ENCODE measurements at places on chromosomes 12 and 14. TPM values are rescaled to one million over a fixed set of nuclear protein-coding genes. Genes with fewer than 3 reads are reported as not detected.

- no peak overlapping the region for H3K4me3 ChIP-seq
- DNase-seq, result no peak
- no peaks in the 10 kb centered on the region for H3K27me3 ChIP-seq
- peak overlapping the region; percentile 29 for H3K27ac ChIP-seq
- H3K36me3 ChIP-seq, result peaks cover 30% of the 10 kb centered on the region
Observed at GRCh38 chr12:24913130-24913529, 35.8 kb downstream of the BCAT1 start.

DNA sequence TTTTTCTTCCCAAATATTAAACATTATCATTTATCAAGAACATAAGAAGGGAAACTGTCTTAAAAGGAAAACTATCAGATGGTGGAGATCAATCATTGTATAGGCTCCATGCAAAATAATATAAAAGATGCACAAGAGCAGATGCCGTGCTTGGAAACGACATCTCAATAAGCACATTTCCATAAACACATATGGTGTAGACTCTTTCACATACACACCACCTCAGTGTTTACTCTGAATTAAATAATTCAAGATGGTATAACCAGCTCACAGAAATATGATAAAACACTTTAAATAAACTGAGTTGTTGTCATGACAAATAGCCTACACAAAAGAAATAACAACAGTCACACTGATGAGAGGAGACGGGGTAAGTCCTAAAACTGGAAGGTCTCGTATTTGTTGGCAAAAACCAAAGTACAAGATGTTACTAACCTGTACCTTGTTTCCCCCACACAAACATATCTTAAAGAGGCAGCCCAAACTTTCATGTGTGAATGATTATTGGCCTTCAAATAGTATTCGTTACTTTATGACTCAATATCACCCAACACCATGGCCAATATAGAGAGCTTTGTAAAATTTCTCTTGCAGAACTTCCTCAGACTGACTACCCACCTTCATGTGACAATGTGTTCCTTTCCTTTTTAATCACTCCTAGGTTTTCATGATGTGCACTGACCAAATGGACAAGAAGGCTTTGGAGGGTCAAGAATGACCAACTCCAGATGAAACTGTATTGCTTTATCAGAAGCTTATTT lies 48.6 kb upstream of the TMPO start:
- no peak overlapping the region for H3K4me3 ChIP-seq
- H3K36me3 ChIP-seq, result no peaks in the 10 kb centered on the region
- H3K27me3 ChIP-seq, result peaks cover 3% of the 10 kb centered on the region
- no peak overlapping the region for H3K27ac ChIP-seq

GRCh38 chr12:2212971-2213869 lies 160.4 kb downstream of the CACNA1C start:
- DNase-seq, result no peak
- H3K36me3 ChIP-seq, result peaks cover 12% of the 10 kb centered on the region
- H3K4me1 ChIP-seq, result peaks cover 33% of the 10 kb centered on the region
- H3K27me3 ChIP-seq, result peaks cover 10% of the 10 kb centered on the region
- peak overlapping the region; percentile 37 for H3K4me3 ChIP-seq
- peak overlapping the region; percentile 46 for H3K27ac ChIP-seq

- H3K4me3 ChIP-seq, result no peak overlapping the region
- H3K27me3 ChIP-seq, result peaks cover 10% of the 10 kb centered on the region
- no peaks in the 10 kb centered on the region for H3K36me3 ChIP-seq
- H3K27ac ChIP-seq, result no peak overlapping the region
Observed at GRCh38 chr14:64906022-64906421, 8.2 kb upstream of the CHURC1 start.

DNA sequence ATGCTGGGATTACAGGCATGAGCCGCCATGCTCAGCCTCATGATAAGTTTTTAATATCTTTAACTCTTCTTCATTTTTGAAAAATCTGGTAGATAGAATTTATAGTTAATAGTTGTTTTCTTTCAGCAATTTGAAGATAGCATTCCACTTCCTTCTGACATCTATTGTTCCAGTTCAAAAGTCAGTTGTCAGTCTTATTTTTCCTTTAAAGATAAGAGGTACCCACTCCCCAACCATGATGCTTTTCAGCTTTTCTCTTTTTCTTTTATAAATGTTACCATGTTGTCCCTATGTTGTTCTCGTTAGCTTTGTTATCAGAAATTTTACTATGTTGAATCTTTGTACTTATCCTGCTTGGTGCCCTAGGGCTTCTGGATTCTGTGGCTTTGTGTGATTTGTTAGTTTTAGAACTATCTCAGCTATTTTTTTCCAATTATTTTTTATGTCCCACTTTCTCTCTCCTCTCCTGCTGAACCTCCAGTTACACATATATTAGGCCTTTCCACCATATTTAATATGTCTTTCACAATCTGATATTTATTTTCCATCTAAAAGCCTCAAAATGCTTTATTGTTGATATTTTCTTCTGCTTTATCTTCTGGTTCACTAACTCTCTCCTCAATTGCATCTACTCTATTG lies 181.6 kb upstream of the FOXN3 start:
- H3K4me1 ChIP-seq, result no peaks in the 10 kb centered on the region
- H3K4me3 ChIP-seq, result no peak overlapping the region
- peaks cover 18% of the 10 kb centered on the region for H3K36me3 ChIP-seq
- H3K27me3 ChIP-seq, result no peaks in the 10 kb centered on the region

DNA sequence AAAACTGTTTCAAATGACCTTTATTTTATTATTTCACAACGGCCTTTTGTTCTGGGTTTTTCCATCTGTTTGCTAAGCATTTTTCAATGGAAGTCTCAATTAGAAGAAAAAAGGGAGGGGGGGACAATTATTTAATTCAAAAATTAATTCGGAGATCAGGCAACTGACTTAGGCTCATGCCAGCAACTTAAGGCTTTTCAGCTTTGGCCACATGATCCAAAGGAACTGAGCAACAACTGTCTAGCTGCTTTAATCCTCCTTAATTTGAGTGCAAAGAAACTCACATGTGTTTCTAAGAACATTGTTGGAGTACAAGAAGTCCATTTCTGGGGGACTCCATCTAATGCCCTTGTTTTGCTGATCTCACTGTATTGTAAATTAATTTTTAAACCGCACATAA lies 188.0 kb downstream of the EXOC5 start:
- H3K27ac ChIP-seq, result no peak overlapping the region
- no peaks in the 10 kb centered on the region for H3K36me3 ChIP-seq
- no peaks in the 10 kb centered on the region for H3K4me1 ChIP-seq
- no peak for DNase-seq

DNA sequence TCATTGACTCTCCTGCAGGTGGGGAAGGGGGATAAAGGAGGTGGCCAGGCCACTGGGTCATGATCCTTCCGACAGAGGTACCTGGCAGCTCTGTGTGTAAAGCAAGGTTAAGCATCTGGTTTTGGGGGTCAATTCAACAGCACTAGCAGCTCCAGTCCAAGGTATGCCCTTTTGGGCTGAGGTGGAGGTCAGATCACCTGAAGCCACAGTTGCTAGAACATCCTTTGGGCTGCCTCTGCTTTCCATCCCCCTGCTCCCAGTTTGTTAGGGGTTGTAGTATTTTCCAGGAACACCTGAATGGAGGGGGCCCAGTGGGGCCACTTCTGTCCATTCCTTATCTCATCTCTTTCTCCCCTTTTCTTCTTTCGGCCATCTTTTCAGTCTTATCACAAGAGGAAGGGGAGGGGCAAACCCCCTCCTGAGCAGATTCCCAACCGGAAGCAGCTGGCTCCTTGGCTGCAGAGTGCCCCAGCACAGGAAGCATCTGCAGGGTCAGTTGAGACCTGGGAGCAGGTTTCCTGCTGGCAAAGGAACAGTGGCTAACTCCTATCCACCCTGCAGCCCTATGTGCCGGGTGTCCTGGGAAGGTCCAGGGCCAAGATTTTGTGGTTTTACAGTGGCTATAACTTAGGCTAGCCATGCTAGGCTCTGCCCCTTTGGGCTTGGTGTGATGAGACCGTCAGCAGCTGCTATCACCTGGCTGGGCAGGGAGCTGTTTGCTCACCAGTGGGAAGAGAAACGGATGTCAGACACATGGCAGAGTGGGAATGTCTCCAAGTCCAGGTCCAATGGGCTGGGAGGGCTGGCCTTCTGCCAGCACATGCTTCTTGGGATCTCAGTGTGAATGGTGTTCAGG lies 40.2 kb downstream of the SH2B3 start:
- peak; percentile 60 for DNase-seq
- peak overlapping the region; percentile 17 for H3K27ac ChIP-seq
- H3K36me3 ChIP-seq, result peaks cover 18% of the 10 kb centered on the region
- H3K27me3 ChIP-seq, result no peaks in the 10 kb centered on the region
- peaks cover 16% of the 10 kb centered on the region for H3K4me1 ChIP-seq

GRCh38 chr12:88433997-88434703 lies 146.1 kb downstream of the KITLG start:
- no peaks in the 10 kb centered on the region for H3K36me3 ChIP-seq
- H3K4me1 ChIP-seq, result no peaks in the 10 kb centered on the region
- no peaks in the 10 kb centered on the region for H3K27me3 ChIP-seq
- no peak overlapping the region for H3K4me3 ChIP-seq
- no peak overlapping the region for H3K27ac ChIP-seq

- H3K27ac ChIP-seq, result peak overlapping the region; percentile 92
- H3K27me3 ChIP-seq, result no peaks in the 10 kb centered on the region
- H3K36me3 ChIP-seq, result peaks cover 10% of the 10 kb centered on the region
- peak overlapping the region; percentile 97 for H3K4me3 ChIP-seq
- H3K4me1 ChIP-seq, result peaks cover 23% of the 10 kb centered on the region
Observed at GRCh38 chr14:76810953-76811400, 1.7 kb downstream of the ANGEL1 start.

DNA sequence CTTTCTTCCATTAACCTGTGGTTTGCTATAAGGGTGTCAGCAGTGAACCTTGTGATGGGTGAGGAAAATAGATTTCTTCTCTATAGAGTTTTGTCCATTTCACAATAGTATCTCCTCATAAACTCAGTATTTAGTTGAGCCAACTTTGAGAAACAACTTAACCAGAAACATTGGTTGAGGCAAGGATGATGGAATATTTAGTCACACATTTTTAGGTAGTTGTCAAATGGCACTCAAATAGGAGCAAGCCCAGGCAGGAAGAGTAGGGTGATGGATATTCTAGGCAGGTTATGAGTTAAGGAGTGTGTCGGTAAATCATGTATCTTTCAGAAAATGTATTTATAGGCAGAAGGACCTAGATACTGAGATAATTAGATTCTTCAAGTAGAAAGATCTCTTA lies 1267.6 kb downstream of the SLC16A7 start:
- no peak overlapping the region for H3K27ac ChIP-seq
- H3K36me3 ChIP-seq, result no peaks in the 10 kb centered on the region
- no peaks in the 10 kb centered on the region for H3K4me1 ChIP-seq
- H3K4me3 ChIP-seq, result no peak overlapping the region

DNA sequence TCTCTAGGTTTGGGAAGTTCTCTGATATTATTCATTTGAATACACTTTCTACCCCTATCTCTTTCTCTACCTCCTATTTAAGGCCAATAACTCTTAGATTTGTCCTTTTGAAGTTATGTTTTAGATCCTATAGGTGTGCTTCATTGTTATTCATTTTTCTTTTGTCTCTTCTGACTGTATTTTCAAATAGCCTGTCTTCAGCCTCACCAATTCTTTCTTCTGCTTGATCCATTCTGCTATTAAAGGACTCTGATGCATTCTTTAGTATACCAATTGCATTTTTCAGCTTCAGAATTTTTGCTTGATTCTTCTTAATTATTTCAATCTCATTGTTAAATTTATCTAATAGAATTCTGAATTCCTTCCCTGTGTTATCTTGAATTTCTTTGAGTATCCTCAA lies 199.2 kb downstream of the CRADD start:
- H3K4me3 ChIP-seq, result no peak overlapping the region
- no peak overlapping the region for H3K27ac ChIP-seq
- no peak for DNase-seq

- no peak for DNase-seq
- no peak overlapping the region for H3K4me3 ChIP-seq
- H3K27ac ChIP-seq, result no peak overlapping the region
Observed at GRCh38 chr14:78633752-78634151, 463.6 kb downstream of the NRXN3 start.

SOX5 gene
- total RNA-seq, result 32.8 TPM

POTEG gene
- total RNA-seq, result not detected

CLBA1 gene
- 16.2 TPM for total RNA-seq

UNC79 gene
- 2.1 TPM for total RNA-seq

SYNE3 gene
- total RNA-seq, result 0.65 TPM
